ENCODE measurements at places on chromosomes 2 and 18.

DNA sequence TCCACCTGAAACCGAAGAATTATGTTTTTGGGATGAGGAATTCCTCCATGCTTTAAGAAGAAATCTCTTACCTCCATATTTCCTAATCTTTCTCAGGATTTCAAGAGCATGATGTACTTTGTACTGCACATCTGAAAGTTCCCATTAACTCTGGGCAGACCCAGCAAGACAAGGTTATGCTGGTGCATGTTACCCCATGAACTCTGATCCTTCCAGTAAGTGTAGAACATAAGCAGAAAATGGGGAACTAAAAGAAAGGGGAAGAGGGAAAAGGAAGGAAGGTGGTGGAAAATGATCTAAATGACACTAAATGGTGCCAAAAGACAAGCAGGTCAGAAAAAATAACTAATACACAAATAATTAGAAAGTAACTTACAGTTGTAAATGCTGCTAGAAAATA is 50.7 kb downstream of the STRN start:
- DNase-seq: no peak

DNA sequence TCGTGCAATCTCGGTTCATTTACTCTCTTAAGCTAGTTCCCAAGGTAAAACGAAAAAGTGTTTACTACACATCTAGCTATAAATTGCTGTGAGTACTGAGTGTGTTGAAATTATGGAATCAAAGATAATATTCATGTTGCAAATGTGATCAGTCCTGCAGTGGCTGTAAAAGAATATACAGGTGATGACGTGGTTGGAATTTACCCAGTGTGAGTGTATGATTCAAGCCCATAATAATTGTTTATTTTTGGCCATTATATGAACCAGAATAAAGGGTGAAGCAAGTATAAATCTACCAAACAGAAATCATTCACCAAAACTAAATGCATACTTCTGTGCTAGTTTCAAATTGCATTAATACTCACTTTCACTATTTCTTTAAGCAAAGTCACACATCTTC is 1363.6 kb upstream of the CHAC2 start:
- DNase-seq: no peak

DNA sequence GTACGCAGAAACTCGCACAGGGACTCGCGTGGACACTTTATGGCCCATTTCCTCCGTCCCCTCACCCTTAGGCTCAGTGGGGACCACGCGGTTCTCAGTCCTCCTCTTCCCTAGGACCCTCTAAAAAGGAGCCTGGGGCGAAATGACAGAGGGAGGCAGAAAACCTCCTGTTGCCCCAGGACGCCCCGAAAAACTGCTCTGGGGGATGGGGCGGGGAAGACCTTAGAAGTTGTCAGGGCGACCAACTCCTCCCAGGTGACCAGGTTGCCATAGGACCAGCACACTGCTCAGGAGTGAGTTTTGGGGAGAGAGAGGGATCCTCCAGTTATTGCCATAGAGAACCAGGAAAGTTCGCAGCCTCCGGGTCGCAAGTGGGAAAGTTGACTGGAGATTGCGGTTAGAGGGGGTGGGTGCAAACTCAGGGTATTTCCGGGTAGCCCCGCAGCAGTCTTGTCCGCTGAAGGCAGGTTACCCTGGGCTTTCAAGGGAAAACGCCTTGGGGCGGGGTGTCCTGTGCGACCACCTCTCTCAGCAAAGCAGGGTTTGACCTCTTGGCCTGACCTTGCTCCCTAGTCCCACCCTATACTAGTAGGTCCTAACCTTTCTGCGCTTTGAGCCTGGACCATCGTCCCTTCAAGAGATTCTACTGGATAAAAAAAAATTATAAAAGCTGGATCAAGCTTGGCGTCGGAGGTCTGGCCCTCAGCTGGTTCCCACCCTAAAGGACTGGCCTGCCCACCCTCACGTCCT is 7.8 kb upstream of the PAX3 start:
- DNase-seq: no peak

DNA sequence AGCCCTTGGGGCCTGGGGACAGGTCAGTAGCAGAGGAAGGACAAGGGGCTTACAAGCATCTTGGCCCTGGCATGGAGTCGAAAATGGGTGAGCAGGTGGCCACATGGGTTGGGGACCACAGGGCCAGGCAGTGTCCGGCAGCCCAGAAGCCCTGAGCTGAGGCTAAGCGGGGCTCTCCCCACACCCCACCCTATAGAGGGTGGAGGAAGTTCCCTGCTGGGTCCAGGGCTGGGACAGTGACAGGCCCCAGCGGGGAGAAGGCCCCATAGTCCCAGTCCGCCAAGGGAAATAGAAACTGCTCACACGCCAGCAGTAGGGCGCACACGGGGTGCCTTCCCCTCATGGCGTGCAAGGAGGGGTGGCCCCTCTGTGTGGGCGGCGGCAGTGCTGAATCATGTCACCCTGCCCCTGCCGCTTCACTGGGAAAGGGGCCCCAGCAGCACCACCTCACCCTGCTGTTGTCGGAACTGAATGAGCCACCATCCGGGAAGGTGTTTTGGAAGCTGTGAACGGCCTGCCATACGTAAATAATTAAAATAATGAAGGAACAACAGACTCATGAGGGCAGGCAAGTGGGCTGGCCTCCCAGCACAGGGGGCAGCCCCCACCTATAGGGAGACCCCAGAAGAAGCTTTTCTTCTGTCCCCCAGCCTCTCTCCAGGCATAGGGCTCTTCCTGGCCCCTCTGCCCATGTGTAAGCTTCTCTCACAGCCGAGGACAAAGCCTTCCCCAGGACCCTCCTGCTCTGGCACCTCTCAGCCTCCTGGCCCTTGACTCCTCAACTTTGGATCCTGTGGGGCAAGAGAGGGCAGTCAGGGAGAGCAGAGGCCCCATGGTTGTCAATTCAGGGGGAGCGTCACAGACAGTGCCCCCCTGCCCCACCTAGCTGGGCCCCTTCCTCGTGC is 12.7 kb upstream of the DUSP2 start:
- no peak for DNase-seq

DNA sequence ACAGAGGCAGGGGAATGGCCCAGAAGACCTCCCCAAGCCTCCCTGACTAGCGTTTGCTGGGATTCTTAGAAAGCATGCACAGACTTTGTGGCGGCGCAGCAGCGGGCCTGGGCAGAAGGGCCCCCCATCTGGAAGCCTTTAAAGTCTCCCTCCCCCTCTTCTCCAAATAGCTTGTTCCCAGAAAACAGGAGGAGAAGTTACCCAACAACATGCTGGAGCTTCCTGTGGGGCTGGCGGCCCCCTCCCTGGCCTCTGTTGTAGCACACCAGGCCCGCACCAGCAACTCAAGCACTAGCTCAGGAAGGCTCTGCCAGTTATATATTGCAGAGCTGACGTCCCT is 334.8 kb downstream of the DYSF start:
- DNase-seq: peak; percentile 53

DNA sequence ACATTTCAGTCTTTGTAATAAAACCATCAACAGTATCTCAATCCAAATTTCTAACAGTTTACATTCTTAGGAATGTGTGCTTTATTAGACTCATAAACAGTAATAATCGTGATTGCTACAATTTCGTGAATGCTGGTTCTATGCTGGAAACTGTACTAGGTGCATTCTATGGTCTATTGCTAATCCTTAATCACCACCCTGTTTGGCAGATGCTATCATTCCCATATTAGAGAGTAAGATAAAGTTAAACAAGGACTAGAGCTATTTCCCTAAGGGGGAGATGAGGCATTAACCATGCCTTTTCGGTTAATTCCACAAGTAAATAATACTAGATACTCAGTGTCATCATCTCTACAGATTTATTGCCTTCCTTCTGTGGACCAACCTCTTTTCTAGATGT is 244.0 kb downstream of the PAX3 start:
- DNase-seq: no peak

GRCh38 chr2:196967116-196967515 is 40.6 kb upstream of the PGAP1 start:
- DNase-seq: peak; percentile 39

DNA sequence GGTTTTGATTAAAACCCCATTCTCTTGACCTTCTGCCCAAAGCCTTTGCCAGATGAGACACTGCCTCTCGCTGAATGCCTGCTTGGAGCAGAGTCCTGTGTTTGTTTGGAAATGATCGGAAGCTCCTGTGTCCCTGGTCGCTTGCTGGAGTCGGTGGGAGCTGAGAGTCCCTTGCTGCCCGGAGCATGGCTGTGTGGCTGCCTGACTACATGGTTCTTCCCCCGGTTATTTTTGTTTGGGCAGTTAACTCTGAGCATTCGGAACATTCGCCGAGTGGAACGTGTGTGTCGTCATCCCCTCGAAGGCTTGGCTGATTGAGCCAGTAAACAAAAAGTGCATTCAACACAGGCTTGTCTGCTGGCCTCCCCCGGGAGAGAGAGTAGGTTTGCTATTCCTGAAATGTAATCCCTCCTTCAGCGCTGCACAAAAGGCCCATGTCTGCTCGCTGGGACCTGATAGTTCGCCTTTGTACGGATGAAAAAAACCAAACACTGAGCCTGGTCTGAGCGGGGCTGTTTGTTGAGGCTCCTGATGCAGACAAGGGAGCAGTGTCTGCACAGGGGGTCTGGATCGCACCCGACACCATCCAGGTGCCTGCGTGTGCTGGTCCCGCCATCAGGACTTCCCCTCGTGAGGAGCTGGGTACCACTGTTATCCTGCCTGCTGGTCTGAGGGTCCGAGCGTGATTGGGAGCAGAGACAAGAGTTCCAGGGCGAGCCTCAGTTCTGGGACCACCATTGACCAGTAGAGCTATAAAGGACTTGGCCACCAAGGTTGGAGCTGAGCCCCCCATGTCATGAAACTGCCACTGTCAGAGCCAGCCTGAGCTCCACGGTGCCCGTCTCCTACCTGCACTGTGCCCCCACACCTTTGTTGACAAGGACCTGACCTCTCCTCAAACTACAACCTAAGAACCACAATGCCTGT is 83.8 kb downstream of the AGAP1 start:
- DNase-seq: no peak

DNA sequence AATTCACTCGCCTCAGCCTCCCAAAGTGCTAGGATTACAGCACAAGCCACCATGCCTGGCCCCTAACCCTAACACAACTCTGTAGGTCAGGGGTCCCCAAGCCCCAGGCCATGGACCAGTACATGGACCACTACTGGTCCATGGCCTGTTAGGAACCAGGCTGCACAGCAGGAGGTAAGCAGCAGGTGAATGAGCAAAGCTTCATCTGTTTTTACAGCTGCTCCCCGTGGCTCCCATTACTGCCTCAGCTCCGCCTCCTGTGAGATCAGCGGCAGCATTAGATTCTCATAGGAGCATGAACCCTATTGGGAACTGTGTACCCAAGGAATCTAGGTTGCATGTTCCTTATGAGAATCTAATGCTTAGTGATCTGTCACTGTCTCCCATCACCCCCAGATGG is 201.7 kb downstream of the NRP2 start:
- DNase-seq: no peak

Data from GM03348 (cell line).